ENCODE measurements at places on chromosomes 5 and 9.

GRCh38 chr9:69195668-69196067 is 21.6 kb downstream of the TJP2 start:
- DNase-seq, result no peak

- no peak for DNase-seq
Observed at GRCh38 chr5:60576425-60576824, 123.5 kb downstream of the DEPDC1B start.

- no peak for DNase-seq
Observed at GRCh38 chr9:105259731-105260612, 15.5 kb downstream of the SLC44A1 start.

DNA sequence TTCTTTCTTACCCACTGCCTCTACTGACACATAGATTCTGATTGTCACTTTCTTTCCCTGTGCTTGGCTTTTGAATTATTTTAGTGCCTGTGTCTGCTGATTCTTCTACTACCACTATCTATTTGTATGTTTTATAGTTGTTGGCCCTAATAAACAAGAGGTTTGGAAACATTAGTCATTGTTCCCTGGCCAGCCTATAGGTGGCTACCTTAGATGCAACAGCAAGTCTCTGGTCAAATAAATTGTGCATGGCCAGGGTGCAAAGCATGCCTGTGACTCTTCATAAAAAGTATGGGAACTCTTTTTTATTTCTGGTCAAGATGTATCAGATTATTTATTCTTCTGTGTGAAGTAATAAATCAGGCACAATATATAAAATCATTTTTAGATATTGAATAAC is 124.4 kb downstream of the PLK2 start:
- DNase-seq, result no peak

GRCh38 chr5:146799671-146800070 is 78.9 kb downstream of the PPP2R2B start:
- DNase-seq, result no peak

GRCh38 chr5:53597894-53598293 is 37.5 kb downstream of the NDUFS4 start:
- DNase-seq, result no peak

GRCh38 chr9:136089697-136090045 is 5.4 kb downstream of the NACC2 start:
- no peak for DNase-seq

GRCh38 chr5:118430076-118430475 is 558.3 kb downstream of the DTWD2 start:
- no peak for DNase-seq

Measured in activated CD8-positive, alpha-beta memory T cell treated with anti-CD3 and anti-CD28 coated beads, Interleukin-2, amount 50 U/mL, for 4 hours (primary cell).